Stimulated activated CD4-positive, alpha-beta T cell treated with anti-CD3 and anti-CD28 coated beads, Interleukin-15, amount 100 ng/mL, for 24 hours (primary cell): ENCODE measurements at places on chromosomes 4 and X.

DNA sequence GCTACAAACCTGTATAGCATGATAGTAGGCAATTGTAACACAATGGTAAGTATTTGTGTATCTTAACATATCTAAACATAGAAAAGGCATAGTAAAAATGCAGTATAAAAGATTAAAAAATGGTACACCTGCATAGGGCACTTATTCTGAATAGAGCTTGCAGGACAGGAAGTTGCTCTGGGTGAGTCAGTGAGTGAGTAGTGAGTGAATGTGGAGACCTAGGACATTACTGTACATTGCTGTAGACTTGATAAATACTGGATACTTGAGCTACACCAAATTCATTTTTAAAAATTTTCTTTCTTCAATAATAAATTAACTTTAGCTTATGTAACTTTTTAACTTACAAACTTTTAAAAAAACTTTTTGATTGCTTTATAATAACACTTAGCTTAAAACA lies 68.2 kb upstream of the MAML3 start:
- DNase-seq: no peak

- no peak for DNase-seq
Measured at GRCh38 chr4:119337010-119337409, 15.1 kb upstream of the FABP2 start.

GRCh38 chrX:43656005-43656494 lies at the start of gene MAOA:
TSS of gene MAOA (plus strand) at chrX:43656299. CDS start at chrX:43656342, 43 bp downstream.
- peak; percentile 52 for DNase-seq

GRCh38 chrX:19094654-19095053 lies 27.6 kb downstream of the ADGRG2 start:
- no peak for DNase-seq

DNA sequence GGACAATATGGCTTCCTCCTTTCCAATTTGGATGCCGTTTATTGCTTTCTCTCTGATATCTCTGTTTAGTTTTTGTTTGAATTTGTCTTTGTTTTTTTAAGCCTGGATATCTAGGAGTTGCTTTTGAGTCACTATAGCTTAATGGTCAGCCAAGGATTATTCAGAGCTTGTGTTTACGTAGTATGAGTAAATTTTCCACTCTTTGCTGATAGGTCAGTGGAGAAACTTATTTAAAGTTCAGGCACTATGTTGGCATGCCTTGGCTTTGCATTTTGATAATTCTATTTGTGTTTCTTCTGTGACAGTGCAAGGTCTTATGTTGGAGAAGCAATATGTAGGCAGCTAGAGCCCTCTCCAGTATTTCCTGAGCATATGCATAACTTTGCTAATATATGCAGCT lies 315.2 kb downstream of the GRID2 start:
- DNase-seq: no peak

GRCh38 chr4:100894339-100894870 lies 376.6 kb upstream of the EMCN start:
- DNase-seq: no peak

DNA sequence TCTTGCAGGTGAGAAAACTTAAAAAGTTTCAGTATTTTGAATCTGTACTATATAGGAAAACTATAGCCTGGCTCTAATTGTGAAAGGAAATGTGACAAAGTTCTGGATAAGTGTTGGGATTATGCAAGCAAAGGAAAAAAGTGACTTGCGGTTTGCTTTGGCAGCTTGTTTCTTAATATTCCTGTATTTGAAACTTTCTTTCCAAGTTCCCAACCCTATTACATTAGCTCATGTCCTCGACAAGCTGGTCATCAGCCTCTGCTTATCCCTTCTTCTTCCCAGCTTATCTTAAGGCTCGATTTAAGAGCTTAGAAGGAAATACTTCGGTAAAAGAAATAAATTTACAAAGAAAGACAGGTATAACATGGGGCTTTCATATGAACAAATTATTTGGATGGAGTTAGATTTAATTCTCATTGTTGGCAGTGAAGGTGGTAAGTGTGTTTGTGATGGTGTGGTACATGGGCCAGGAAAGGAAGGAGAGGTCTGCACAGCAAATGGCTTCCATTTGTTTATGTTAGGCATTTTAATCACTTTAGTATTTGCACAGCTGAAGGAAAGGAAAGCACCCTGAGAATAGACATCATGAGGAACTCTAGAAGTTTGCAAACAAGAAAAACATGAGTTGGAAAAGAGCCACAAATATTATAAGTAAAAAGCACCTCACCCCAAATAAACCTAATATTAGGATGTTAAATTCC lies 5.1 kb upstream of the MYOZ2 start:
- no peak for DNase-seq
